Neuronal stem cell (in vitro differentiated cells): ENCODE measurements at places on chromosomes 7 and 10.

DNA sequence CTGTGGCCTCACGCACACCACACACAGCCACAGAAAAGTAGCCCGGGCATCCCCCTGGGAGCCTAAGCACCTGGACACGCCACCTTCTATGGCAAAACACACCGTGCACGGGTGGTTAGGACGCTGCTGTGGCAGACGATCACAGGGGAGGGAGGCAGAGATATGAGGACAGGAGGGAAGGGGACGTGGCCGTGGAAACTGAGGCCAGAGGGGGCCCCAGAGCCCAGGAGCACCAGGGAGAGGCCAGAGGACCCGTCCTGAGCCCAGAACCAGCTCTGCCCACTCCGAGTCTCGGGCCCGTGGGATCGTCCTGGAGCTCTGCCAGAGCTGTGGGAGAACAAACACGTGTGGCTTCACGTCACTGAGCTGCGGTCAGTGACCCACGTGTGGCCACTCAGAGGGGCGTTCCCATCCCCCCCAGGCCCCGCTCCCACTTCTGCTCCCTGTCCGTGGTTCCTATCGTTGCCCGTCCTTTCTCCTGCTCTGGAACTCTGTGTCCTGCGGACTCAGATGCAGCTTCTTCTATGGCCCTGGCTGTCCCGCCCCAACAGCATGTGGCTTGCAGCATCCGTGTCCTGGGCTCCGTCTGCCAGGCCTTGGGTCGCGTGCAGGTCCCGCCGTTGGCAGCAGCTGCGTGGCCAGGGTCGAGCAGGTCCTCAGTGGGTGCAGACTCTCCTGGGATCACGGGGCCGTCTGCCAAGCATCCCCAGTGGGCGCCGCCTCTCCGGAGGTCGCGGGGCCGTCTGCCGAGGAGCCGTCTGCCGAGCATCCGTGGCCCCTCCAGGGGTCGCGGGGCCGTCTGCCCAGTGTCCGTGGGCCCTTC, 31.0 kb downstream of the GET4 start:
- no peak for DNase-seq

DNA sequence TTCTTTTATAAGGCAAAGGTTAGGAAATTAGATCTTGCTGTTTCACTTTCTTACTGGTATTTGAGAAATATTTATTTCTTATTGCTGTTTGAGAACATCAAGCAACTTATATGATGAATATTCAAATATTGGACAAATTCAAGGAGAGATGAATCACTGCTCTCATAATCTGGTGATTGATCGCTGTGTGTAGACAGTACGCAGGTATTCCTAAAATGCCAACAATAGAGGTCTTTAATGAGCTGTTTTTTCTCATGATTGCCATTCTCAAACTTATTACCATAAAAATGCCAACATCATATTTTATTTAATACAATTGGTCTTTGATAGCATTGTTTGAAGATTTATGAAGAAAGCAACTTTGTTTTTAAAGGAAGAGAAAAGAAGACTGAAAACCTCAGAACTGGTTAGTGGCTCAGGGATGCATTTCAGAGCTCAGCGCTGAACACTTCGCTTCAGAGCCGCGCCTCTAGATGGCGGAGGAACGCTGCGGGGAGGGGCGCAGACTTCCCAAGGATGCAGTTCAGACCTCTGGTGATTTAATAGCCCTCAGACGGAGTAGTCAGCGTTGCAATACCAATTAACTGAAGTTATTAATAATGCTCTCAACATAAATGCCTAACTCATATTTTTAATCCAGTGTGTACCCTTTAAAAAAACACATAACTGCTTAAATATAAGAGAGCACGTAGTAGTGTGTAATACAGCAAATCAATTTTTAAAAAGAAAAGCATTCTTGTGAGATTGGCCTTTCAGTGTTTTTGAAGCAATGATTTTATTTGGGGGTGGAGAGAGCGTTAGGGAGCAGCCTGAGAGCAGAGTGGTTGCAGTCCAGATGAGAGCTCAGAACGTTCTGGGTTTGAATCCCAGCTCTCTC, 38.5 kb upstream of the STEAP4 start:
- peak; percentile 23 for DNase-seq

- DNase-seq = no peak
Observed at GRCh38 chr7:129188892-129189660, 643 bp downstream of the SMO start.

GRCh38 chr7:142356166-142356565, 98.3 kb upstream of the PRSS58 start:
- DNase-seq = no peak

DNA sequence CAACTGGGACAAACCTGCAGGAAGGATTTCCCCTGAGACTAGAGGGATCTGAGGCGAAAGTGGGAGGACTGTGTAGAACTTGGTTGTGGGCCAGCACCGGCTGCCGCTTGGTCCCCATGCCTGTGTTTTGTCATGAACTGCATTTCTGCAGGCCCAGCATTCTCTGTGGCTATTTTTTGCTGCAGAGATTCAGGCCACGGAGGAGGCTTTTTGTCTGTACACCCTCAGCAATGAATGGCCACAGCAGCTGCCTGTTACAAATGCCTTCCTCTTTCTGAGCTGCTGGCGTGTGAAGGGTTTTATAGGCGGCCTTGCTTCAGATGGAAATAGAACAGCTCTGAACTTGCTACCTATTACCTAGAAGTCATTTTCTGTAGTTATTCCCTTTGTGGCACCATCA, 164.4 kb downstream of the SH2D4B start:
- no peak for DNase-seq

DNA sequence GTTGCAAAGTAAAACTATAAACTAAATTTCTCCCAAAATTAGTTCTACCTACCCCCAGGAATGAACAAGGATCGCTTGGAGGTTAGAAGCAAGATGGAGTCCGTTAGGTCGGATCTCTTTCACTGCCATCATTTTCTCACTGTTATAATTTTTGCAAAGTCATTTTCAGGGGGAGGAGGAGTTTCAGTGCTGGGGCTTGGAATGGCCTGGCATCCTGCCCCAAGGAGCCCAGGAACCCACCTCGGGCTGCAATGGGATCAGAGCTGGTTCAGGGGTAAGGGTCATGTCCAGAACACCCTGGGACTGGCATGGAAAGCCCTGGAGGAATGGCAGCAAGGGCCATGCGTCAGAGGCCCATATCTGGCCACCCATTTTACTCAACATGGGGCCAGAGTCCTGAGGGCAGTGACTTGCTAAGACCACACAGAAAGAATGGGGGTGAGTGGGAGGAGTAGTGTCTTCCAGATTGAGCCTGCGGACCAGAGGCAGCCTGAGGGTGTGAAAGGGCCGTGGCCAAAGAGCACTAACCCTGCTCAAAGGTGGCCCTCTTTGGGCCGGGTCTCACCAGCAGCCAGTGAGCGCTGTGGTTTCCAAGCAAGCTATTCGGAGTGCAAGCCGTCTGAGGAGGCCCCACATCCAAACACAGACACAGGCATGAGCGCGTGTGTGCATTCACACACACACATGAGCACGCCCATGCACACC, 31.8 kb downstream of the GPRIN2 start:
- DNase-seq = no peak

DNA sequence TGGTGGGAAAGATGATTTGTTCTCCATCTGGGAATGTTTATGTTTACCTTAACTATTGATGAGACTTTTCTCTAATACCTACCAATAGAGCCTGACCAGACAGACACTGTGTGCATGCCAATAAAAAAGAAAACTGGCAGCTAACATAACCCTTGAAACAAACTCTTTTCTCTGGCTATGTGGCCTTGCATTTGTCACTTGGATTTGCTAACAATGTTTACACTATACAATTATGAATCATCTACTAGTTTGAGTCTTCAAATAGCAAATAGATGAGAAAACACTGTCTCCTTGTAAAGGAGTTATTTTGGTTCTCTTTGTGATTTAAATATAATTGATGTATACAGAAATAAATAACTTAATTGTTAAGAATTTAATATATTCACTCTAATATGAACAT, 273.1 kb downstream of the SEMA3D start:
- DNase-seq = no peak

GRCh38 chr7:77797734-77798393, 370 bp downstream of the TMEM60 start:
- DNase-seq = no peak

GRCh38 chr10:52523696-52524095, 209.6 kb downstream of the DKK1 start:
- DNase-seq = no peak

DNA sequence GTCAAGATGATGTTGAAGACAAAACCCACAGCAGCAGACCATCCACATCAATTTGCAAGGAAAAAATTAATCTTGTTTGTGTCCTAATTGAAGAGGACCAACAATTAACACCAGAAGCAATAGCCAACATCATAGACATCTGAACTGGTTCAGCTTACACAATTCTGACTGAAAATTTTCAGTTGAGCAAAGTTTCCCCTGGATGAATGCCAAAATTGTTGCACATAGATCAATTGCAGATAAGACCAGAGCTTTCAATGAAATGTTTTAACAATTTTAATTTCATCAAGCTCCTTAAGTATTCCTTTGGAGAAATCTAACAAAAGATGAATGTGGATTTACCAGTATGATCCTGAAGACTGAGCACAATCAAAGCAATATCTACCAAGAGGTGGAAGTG, 168.6 kb downstream of the CTNNA3 start:
- DNase-seq = no peak

- DNase-seq = no peak
Observed at GRCh38 chr10:132336064-132336746, 4.2 kb downstream of the LRRC27 start.

DNA sequence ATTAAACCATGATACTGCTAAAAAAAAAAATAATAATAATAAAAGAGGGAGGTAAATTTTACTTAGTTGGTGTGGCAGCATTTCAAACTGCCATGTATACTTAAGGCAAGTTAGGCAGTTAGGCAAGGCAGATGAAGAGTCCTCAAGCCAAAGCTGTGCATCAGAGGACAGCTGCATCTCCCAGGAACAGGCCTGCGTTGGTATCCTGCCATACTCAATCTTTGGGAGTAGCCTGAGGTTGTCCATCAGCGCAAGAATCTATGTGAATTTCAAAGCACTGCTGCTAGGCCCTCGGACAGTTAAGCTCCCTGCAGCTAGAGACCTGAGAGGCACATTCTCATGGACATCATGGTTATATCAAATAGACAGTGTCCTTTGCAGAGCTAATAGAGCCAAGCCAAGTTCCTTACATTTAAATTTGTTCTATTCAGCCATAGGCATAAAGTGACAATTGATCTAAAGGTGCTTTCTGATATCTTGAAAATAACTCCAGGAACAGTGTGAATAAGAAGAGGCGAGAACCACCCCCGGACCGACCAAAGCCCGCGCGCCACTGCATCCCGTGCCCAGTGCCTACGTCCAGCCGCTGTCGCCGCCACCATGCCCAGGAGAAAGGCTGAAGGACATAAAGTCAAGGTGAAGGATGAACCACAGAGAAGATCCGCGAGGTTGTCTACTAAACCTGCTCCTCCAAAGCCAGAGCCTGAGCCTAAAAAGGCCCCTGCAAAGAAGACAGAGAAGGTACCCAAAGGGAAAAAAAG, 310.6 kb downstream of the SEMA3D start:
- DNase-seq = no peak

DNA sequence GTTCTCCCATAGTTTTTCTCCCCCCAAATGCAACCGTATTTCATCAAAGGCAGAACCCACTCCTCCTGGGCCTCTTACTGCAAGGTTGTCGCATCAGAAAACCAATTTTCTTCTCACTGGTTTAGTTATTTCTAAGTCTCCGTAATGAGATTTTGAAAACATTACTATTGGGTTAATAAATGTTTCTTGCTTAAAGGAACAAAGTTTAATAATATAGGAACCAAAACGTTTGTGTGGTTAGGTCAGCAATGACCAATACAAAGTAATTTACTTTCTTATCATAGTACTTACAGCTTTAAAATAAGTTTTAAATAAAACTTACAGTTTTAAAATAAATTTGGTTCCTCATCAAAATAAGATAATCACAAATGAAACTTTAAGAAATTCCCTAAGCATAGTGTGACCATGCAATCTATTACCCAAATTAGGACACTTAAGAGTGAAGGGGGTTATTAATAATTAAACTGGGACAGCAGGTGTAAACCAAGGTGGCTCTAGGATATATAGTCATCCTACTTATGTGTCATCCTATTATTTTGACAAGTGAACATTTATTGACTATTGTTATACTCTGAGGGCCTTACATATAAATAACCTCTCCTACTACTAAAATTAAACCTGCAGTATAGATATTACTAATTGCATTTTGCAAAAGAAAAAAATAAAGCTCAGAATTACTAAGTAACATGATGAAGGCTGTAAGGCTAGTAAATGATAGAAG, 415.4 kb upstream of the LRRN3 start:
- no peak for DNase-seq

- no peak for DNase-seq
Observed at GRCh38 chr10:125022671-125023070, 80.7 kb downstream of the ZRANB1 start.

DNA sequence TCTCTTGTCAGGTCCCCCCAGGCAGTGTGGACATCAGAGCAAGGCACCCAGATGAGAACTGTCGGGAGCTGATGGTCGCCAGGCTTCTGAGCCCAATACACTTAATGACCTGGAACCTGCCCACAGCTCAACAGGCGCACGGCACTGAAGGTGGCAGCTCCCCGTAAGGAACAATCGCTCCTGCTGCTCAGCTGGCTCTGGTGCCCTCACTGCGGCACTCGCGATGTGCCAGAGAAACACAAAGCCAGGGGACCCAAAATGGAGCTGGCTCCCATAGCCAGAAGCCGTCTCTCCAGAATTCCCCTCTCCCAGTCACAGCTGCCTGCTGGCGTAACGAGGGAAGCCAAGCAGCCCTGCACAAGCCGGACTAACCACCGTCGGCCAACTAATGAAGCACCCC, 6.3 kb downstream of the CALN1 start:
- no peak for DNase-seq

GRCh38 chr10:11468126-11468742, 143.2 kb downstream of the USP6NL start:
- DNase-seq = no peak

DNA sequence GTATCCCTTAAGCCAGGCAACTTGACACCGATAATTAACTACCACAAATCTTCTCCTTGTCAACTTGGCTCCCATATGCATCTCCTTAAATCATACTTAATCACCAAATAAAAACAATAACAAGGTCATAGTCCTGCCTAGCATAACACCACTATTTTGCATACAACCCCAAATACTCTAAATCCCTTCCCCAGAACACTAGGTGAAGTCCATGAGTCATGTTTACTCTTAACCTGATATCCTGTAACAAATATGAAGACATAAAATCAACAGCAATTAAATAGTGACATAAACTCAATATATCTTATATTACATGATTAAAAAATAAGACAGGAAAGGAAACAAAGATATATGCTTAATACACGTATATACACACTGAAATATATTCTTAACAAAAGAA, 362.0 kb downstream of the ETV1 start:
- DNase-seq = no peak

DNA sequence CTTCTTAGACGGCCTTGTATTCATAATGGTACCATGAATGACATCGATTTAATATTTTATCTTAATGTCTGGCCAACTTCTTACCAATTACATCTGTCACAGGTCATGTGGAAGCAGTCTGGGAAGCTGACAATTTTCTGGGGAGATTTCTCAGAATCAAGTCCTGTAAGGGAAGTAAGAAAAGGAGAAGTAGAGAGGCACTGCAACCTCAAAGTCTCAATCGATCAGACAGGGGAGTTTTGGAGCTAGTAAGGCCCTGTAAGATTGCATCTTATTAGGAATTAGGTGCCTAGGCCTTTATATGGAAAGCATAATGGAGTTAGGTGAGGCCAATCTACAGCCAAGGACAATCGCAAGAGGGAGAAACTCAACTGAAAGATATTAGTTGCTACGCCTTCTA, 694.6 kb upstream of the SORCS1 start:
- no peak for DNase-seq
